Stimulated activated CD4-positive, alpha-beta T cell treated with anti-CD3 and anti-CD28 coated beads, Interleukin-2, amount 100 ng/mL, for 24 hours (primary cell): ENCODE measurements at places on chromosomes 7 and 10.

DNA sequence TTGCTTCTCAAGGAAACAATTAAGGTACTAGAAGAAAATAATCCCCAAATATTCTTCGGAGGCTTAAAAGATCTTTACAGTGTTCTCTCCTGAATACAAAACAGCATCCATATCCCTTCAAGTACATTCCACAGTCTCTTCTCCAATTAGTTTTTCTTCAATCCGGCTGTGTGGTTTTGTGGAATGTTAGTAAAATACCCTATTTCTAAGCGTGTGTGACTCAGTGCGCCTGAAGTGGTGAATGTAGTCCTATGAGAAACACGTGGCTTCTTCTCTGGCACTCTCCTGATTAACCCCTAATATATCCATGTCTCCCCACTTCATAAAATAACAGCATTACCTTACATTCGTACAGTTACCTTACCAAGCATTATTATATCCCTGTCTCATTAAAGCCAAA lies 570.2 kb downstream of the ARL4A start:
- no peak for DNase-seq

GRCh38 chr7:55591282-55591931 lies 19.1 kb upstream of the VOPP1 start:
- no peak for DNase-seq

DNA sequence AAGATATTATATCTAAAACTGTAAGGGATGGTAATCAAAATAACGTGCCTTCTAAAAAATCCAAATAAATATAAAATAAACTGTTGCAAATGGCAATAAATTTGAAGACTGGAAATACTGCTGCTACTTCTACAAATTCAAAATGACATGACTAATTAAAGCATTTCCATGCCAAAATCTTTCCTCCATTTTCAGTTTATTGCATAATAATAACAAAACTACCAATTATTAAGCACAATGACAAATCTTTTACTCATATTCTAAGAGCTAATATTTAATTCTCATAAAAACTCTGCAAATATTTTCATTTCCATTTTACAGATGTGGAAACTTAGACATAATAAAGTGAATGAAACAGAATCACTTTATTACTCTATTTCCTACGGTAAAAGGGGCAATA lies 38.8 kb upstream of the NEBL start:
- no peak for DNase-seq

DNA sequence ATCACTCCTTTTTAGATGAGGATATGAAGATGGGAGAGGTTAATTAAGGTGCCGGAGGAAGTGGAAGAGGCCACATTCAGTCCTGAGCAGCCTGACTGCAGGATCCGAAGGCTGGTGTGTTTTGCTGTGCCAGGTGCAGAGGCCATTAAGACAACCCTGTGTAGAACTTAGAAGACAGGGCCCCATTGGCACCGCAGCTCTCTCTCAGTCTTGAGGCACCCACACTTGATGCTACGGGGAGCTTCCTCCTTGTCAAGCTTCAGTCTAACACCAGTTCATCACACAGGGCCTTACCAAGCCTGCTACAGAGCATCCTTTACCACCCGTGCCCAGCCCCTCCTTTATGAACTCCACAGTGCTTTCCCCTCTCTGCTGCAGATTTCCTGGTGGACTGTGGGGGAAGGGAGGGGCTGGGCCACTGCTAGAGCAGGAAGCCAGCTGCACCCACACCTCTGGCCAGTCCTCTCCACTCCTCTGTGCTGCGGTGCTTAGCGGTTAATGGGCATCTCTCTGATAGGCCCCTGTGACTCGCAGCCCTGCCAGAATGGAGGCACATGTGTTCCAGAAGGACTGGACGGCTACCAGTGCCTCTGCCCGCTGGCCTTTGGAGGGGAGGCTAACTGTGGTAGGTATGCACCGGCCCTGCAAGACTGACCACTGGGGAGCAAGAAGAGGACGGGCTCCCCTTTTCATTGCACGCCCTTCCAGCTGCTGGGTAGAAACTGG lies 45.5 kb downstream of the VWA2 start:
- no peak for DNase-seq

GRCh38 chr7:88005191-88005590 lies 71.1 kb downstream of the ADAM22 start:
- DNase-seq: no peak

GRCh38 chr10:88541116-88541626 lies 41.9 kb downstream of the RNLS start:
- DNase-seq: no peak

GRCh38 chr7:50837965-50838364 lies 55.3 kb upstream of the GRB10 start:
- no peak for DNase-seq

DNA sequence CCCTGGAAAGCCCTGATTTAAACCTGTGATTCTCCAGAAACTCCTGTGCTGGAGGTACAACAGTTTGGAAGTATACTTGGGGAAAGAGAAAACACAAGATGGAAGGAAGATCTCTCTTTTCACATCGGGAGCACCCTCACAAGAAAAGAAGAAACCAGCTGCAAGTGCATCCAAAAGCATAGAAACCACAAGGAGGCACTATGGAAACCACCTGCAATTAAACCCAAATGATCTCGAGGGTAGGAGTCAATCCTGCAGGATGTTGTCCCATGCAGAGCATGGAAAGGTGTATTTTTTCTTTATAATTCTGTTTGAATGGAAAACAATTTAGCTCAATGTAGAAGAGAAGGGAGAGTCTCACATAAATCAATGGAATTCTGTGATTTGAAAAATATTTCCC lies 210.5 kb downstream of the TWIST1 start:
- no peak for DNase-seq
